ENCODE measurements at places on chromosomes 2 and 18.

GRCh38 chr2:236641051-236641726, 71.6 kb downstream of the ACKR3 start:
- no peak for DNase-seq

- DNase-seq, result no peak
These were observed 370.2 kb downstream of the METTL4 start for GRCh38 chr18:2201036-2201600.

- DNase-seq, result no peak
These were observed 130.6 kb downstream of the SPOPL start for GRCh38 chr2:138632066-138632620.

GRCh38 chr2:240803191-240803590, 16.8 kb downstream of the KIF1A start:
- DNase-seq, result no peak

- no peak for DNase-seq
These were observed 106.3 kb downstream of the SLC4A3 start for GRCh38 chr2:219733746-219734145.

DNA sequence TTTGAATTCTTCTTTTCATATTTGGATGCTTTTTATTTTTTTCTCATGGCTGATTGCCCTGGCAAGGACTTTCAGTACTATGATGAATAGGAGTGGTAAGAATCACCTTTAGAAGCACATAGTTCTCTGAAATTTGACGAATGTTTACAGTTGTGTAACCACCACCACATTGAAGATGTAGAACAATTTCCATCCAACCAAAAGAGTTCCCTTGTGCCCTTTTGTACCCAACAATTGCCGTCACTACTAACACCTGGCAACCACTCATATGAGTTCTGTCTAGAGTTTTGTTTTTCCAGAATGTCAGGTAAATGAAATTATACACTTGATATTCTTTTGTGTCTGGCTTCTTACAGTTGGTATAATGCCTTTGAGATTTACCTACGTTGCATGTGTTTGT, 28.7 kb upstream of the SLC16A14 start:
- DNase-seq, result no peak

DNA sequence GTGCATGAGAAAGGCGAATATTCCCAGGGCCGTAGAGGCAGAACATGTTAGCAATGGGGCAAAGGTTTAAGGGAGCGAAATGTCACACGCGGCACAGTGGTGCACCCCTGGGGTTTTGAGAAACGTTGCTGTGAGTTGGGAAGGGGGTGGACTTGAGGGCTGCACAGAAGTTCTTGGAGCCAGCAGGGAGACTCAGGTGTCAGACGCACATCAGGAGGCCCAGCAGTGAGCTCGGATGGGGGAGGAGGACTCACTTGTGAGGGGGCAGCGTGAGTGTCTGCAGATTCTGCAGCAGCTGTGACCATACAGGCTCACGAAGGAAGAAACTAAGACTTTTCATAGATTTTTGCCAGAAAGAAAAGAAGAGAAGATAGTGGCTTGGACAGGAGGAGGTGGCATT, 218.2 kb downstream of the SNTG2 start:
- no peak for DNase-seq

All from CD4-positive, alpha-beta T cell treated with Interleukin-6 for 4 hours (primary cell).